ENCODE measurements at places on chromosomes 5 and 9.
A peak's percentile ranks its signal among the peaks of the same experiment; 100 is the strongest.

DNA sequence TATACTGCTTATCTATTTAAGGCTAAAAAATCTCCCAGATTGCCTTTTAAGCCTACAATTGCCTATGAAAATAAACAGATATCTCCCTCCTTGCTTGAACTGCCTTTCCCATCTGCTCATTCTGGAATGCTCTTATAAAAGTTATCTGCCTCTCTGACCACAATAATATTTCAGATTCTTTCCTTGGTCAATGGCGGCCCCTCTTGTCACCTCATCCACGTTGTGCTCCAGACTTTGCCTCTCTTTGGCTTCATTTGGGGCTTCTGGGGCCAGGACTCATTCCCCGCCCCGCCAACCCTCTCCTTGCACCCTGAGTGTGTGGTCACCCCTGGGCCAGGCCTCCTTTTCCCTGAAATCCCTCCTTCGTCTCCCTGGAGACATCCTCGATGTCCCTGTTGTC lies 110.0 kb upstream of the RPS23 start:
- no peak for DNase-seq

- peak; percentile 5 for DNase-seq
These were observed 65.1 kb downstream of the BASP1 start for GRCh38 chr5:17282283-17283120.

DNA sequence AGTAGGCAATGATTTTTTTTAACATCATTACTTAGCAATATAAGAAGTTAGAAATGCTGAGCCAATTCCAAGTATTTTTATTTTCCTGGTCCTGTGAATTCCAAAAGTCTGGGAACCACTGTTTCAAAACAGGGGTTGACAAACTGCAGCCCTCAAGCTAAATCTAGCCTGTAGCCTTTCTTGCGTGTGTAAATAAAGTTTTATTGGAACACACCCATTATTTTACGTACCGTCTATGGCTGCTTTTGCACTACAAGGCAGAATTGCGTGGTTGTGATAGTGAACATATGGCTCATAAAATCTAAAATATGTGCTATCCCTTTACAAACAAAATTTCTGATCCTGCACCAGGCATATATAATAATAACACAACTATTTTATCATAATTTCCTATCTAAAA lies 279.1 kb downstream of the SAXO1 start:
- DNase-seq: no peak

GRCh38 chr9:134549336-134549735 lies 92.3 kb upstream of the COL5A1 start:
- no peak for DNase-seq

GRCh38 chr9:115456515-115456914 lies 338.6 kb upstream of the TNC start:
- no peak for DNase-seq

DNA sequence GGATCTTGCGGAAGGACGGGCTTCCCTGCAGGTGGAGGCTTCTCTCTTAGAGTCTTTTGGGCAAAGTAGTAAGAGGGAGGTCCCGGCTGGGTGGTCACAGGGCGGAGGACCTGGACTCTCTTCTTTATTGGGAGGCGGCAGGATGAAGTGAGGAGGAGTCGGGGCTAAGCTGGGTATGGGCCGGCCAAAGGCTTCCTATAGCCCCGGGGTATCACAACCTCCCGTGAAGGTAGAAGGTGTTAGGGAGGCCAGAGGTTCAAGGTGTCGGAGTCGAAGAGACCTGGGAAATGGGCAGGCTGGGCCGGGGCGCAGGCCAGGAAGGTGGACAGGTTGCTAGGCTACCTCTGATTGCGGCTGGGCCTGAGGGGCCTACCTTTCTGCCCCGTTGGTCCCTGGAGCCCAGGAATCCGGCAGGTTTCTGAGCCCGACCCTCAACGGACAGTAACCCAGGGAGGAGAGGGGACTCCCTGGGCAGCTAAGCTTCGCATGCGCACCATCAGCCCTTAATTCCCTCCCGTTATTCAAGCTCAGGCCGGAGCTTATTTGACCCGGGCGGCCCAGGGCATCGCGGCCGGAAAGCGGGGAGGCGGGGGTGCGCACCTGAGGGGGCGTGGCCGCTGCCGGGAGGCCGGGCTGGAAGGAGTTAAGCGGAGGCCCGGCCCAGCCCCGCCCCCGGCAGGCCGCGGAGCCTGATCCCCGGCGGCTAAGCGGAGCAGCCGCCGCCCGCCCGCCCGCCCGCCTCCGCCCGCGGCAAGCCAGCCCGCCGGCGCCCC lies at the start of gene TESK1:
Gene TESK1, plus strand, starts transcription at position 685 of the 773 bp plus-strand sequence. CDS start 358 bp downstream, outside the sequence.
- DNase-seq: peak; percentile 93

- no peak for DNase-seq
These were observed 330.3 kb downstream of the IRX1 start for GRCh38 chr5:3925935-3926334.

- no peak for DNase-seq
These were observed 413 bp upstream of the AUH start for GRCh38 chr9:91362051-91362611.

DNA sequence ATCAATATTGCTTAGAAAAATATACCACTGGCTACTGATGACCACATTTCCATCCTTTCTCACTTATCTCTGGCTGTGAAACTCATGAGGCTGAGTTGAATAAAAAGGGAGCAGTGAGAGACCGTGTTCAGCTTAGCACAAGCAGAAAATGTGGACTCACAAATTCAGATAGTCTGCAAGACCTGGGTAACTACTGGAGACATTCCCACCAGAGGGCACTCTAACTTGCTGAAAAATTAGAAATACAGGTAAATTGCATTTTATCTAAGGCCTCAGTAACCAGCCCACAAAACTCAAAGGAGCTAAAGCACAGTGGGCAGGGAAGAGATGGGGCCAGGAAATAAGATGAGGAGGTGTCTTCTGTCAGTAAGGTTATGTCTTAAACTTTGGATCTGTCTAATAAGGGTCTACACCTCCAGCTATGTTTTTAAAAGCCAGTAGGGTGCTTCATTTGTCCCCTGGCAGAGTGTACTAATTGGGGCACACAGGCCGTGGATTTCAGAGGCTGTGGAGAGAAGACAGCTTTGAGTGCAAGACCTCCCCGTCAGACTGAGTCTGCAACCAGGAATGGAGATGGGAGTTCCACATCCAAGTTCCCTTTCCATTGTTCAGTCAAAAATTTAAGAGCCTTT lies 8.7 kb upstream of the NDUFB6 start:
- DNase-seq: peak; percentile 15

- no peak for DNase-seq
These were observed 20.7 kb upstream of the EGFLAM start for GRCh38 chr5:38237681-38238080.

GRCh38 chr9:110538647-110539041 lies 40.9 kb downstream of the SVEP1 start:
- DNase-seq: no peak

- no peak for DNase-seq
These were observed 281.7 kb downstream of the CCDC171 start for GRCh38 chr9:15834541-15834940.

- peak; percentile 14 for DNase-seq
These were observed 248.6 kb upstream of the ANKRD55 start for GRCh38 chr5:56481428-56482357.

- DNase-seq: no peak
These were observed 185.6 kb downstream of the EFNA5 start for GRCh38 chr5:107485184-107485583.

DNA sequence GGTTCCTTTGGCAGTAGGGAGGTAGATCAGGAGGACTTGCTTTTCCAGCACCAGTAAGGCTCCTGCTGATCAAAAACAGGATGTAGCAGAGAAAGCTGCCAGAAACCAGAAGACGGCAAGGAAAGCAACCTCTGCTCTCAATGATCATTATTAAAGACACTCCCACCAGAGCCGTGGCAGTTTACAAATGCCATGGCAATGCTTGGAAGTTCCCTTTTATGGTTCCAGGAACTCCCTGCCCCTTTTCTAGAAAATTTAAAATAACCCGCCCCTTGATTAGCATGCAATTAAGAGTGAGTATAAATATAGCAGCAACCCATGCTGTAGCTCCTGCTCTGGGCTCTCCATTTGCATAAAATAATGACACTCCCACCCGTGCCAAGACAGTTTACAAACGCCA lies 16.1 kb downstream of the EQTN start:
- no peak for DNase-seq

DNA sequence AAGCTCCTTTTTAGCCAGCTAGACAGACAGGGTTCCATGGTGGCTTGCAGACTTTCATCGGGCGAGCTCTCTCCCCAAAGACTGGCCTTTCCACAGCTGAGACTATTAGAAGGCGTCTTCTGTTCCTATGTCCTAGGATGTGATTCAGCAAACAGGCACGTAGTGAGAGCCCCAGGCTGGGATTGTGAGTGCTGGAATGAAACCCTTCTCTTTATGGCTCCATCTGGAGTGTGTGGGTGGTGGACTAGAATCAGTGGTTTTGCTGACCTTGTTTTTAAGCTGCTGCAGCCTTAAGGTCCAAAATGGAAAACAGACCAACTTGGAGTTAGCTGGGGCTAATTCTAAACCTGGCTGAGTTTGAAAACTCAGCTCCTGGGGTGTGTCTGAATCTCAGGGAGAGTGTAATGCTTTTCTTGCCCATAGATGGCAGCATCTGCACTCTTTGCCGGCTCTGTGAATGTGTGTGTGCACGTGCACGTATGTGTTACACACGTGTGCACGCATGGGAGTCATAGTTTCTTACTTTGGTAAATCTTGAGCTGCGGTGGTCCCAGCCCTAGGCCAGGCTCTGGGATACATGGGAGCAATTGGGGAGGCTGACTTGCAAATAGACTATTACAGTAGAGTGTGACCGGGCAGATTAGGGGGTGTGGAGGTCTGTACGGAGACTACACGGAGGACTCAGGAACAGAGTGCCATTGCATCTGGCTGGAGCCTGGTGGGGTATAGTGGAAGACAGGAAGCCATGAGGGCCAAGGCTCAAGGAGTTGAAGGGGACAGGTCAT lies 10.7 kb downstream of the GSN start:
- peak; percentile 51 for DNase-seq

GRCh38 chr9:125632321-125633115 lies 74.5 kb downstream of the MAPKAP1 start:
- DNase-seq: peak; percentile 67

- DNase-seq: no peak
These were observed 247.5 kb upstream of the DAPK1 start for GRCh38 chr9:87250205-87250604.

DNA sequence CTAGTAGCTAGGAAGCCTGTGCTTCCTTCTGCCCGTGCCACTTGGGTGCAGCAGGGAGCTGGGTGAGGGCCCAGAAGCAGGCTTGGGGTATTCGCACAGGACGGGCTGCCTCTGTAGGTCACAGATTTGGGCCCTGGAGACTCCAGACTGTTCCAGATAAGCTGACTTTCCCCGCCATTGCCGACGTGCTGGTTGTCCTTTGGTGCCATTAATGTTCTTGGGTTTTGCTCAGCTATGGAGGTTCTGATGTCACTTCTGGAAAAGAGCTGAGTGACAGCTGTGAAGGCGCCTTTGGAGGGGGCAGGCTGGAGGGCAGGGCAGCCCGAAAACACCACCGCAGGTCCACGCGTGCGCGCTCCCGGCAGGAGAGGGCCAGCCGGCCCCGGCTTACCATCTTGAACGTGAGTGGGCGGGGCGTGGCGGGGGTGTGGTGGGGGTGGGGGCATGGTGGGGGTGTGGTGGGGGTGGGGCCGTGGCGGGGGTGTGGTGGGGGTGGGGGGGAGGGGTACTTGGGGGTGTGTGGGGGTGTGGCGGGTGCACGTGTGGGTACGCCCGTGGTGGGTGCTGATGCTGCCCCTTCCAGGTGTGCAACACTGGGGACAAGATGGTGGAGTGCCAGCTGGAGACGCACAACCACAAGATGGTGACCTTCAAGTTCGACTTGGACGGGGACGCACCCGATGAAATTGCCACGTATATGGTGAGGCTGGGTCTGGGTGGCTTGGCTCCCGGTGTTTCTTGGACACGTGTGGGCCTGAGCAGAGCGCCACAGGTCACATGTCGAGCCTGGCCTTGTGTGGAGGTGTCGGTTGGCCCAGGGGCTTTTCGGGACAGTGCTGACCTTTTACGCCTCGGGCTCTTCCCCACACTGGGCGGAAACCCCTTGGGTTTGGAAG lies 79.6 kb downstream of the WNK2 start:
- DNase-seq: no peak

- no peak for DNase-seq
These were observed 6.2 kb upstream of the CKMT2 start for GRCh38 chr5:81226949-81227348.

DNA sequence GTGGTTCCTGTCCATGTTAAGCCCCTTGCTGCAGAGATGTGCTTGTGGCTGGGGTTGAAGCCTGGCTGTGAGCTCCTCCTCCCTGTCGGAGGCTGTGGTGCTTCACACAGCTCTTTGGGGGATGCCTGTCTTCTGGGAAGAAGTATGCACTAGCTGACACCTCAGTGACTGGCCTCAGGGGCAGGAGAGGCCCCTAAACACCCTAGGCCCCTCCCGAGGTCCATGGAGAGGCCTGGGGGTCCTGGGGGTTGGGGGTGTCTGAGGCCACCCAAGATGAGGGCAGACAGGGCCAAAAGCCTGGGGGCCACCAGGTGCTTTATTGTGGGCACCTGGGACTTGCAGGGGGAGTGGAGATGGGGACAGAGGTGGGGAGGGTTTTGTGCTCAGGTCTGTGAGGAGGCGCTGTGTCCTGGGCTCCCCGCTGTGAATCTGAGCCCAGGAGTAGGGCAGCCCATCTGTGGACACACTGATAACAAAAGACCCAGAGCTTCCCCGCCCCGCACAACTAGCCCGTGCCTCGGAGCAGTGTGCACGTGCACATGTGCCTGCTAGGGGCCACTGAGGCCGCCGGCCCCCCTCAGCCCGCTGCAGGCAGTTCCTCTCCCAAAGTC lies 92.0 kb downstream of the PHF2 start:
- no peak for DNase-seq

DNA sequence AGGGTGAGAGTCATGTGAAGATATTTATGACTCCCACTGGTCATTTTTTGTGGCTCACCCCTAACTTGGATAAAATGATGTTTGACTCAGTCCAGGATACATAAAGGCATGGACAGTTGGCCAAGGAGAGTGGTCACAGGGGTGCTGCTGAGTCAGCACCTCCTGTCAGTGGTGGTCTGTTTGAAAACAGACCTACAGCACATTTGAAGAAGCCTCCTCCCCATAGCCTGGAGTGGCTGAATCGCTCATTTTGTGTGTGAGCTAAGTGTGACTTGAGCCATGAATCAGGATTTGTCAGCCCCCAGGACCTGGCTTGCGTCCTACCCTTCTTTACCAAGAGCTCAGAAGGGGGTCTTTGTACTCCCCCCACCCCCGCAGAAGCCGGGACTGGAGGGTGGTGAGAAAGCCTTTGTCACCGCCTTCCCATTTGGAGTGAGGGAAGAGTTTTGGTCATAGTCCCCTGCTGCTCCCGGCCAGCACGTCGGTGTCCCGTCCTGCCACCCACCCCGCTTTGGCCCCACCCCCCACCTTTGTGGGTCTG lies 35.6 kb downstream of the TRIO start:
- DNase-seq: no peak

GRCh38 chr5:31329715-31330114 lies 136.2 kb downstream of the CDH6 start:
- no peak for DNase-seq

DNA sequence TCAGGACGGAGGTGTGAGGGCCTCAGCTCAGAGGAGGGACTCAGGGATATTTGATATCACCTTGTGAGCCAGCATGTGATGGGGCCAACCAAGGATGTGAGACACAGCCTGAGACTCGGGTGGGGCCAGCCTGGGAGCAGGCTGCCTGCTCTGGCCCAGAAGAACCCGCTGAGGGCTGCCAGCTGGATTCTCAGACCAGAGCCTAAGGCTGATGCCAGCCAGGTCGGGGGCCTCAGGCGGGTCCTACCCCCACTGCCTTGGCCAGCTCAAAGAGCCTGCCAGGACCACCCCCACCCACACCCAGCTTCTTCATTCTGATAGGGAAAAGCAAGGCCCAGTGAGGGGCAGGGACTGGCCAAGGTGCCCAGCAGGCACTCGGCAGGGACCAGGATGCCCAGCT lies 20.3 kb upstream of the DUSP1 start:
- no peak for DNase-seq
